Memory B cell (primary cell): ENCODE measurements at places on chromosomes 13 and 19.

GRCh38 chr19:10683064-10683426 lies 18.2 kb upstream of the QTRT1 start:
- DNase-seq: no peak

GRCh38 chr19:3047496-3048189 lies 14.7 kb downstream of the TLE5 start:
- no peak for DNase-seq

- no peak for DNase-seq
Measured at GRCh38 chr19:51546107-51546649, 14.7 kb upstream of the SIGLEC6 start.

- no peak for DNase-seq
Measured at GRCh38 chr19:51166846-51167490, 24.9 kb downstream of the SIGLEC7 start.

DNA sequence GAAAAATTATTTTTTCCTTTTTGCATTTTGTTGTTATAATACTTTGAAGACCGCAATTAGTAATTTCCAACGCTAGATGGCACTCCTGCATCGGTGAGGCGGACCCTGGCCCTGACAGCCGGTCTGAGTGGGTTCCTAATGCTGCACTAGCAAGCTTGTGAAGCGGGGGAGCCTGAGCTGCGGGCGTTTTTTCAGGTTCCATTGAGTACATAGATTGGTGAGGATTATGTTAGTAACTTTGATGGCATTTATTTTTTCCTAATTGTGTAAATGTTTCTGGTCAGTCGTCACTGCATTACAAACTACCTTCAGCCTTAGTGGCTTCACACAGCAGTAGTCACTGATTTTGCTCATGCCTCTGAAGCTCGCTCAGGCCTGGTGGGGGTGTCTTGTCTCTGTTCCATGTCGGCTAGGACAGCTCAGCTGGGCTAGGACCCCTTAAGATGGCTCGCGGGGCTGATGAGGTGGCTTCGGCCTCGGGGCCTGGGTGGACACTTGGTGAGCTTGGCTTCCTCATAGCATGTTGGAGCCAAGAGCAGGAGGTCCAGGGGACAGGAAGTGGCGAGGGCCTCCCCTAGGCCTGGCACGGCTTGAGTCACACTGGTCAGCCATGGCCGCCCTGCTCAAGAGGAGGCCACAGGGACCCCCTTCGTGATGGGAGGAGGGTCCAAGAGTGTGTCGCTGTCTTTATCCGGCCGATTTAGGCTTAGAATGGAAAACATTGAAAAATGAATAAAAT lies 25.0 kb downstream of the ERCC5 start:
- DNase-seq: peak; percentile 43

- no peak for DNase-seq
Measured at GRCh38 chr13:31372454-31372853, 172.7 kb downstream of the B3GLCT start.

DNA sequence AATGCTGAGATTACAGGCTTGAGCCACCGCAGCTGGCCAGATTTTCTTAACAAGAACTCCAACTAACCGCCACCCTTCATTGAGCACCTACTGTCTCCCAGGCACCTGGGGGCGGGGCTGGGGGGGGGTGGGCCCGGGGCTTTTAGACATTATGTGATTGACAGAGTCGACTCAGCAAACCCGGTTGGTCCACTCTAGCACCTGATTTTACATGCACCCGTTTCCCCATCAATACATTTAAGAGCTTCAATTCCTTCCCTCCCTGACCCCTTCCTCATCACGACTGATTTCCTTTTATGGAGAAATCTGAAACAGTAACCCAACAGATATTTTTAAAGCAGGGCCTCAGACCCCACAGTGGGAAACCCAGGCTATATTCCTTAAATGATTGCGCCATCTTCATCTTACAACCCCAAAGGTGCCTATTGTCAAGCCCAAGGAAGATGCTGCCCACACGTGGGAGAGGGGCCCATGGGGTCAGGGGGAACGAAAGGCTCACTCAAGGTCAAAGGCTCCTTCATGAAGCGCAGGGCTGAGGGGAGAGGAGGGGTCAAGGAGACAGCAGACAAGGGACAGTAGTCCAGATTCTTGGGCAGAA lies 1.8 kb downstream of the INSR start:
- no peak for DNase-seq

DNA sequence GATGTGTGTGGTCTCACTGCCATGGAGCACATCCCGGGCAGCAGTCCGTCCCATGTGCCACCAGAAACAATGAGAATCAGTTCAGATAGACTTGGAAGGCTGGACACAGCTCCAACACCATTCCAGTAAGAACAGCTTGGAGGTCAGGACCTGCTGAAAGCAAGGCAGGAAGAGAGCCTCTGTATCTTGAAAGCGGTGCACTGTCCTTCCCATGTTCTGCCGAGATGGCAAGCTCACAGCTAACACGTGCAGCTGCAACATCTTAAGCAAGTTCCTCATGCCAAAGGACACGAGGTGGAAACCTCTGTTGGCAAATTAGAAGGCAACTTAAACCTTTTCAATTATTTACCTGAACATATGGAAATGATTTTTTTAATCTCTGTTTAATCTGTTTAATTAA lies 175.4 kb downstream of the DLEU7 start:
- DNase-seq: no peak

- peak; percentile 34 for DNase-seq
Measured at GRCh38 chr19:18636969-18637629, at the start of gene KLHL26. Gene KLHL26 (plus strand): TSS chr19:18637028. CDS start chr19:18637055, 27 bp downstream.

DNA sequence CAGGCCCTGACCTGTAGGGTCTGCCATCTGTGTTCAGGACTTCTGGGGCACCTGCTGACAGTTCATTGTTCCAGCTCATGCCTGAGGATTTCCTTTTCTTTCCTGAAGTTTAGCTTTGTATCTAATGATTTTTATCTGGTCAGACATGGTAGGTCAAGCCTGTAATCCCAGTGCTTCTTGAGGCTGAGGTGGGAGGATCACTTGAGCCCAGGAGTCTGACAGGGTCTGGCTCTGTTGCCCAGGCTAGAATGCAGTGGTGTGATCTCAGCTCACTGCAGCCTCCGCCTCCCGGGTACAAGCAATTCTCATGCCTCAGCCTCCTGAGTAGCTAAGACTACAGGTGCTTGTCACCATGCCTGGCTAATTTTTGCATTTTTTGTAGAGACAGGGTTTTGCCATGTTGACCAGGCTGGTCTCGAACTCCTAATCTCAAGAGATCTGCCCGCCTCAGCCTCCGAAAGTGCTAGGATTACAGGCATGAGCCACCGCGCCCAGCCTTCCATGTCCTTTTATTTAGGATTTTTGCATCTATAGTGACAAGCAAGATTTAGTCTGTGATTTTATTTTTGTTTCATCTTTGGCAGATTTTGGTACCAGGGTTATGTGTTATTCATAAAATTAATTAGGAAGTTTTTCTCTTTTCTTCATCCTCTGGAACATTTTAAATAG lies 33.2 kb downstream of the CHST8 start:
- DNase-seq: no peak

- no peak for DNase-seq
Measured at GRCh38 chr19:966485-967088, 17.6 kb upstream of the WDR18 start.

- DNase-seq: peak; percentile 78
Measured at GRCh38 chr13:45047394-45048310, 58.3 kb downstream of the GPALPP1 start.

- no peak for DNase-seq
Measured at GRCh38 chr13:109868578-109869311, 82.4 kb upstream of the IRS2 start.

DNA sequence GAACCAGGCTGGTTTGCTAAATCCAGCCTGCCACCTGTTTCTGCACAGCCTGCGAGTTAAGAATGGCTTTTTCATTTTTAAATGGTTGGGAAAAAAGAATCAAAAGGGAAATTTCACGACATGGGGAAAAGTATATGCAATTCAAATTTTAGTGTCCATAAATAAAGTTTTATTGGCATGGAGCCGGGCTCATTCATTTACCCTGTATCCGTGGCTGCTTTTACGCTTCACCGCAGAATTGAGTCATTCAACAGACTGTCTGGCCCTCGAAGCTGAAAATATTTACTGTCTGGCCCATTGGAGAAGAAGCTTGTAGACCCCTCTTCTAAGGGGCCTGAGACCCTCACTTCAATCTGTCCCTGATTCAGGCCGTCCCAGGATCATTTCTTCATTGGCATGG lies 26.1 kb downstream of the IER2 start:
- DNase-seq: no peak

- no peak for DNase-seq
Measured at GRCh38 chr19:42143341-42144234, 11.3 kb upstream of the POU2F2 start.

DNA sequence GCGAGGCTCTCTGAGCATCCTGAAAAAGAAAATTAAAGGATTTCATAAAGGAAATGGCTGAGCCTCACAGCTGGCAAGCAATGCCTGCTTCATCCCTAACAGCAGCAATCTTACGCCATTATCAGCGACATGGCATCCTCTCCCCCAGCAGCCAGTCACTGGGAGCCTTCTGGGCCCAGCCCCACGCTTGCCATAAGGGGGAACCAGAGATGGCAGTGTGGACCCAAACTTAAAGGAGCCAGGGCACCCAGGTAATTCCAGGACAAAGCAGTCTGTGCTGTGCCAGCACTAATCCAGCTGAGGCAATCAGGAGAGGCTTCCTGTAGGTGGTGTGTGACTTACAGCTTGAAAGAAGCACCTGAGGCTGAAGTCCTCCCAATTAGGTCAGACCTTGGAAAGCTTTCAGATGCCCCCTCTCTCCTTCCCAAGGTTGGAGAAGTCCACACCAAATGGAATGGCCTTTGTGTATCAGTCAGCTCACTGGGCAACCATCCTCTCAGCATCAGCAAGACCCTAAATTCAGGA lies 10.3 kb downstream of the VSTM2B start:
- no peak for DNase-seq

- DNase-seq: no peak
Measured at GRCh38 chr13:84684048-84684662, 801.9 kb upstream of the SLITRK1 start.

DNA sequence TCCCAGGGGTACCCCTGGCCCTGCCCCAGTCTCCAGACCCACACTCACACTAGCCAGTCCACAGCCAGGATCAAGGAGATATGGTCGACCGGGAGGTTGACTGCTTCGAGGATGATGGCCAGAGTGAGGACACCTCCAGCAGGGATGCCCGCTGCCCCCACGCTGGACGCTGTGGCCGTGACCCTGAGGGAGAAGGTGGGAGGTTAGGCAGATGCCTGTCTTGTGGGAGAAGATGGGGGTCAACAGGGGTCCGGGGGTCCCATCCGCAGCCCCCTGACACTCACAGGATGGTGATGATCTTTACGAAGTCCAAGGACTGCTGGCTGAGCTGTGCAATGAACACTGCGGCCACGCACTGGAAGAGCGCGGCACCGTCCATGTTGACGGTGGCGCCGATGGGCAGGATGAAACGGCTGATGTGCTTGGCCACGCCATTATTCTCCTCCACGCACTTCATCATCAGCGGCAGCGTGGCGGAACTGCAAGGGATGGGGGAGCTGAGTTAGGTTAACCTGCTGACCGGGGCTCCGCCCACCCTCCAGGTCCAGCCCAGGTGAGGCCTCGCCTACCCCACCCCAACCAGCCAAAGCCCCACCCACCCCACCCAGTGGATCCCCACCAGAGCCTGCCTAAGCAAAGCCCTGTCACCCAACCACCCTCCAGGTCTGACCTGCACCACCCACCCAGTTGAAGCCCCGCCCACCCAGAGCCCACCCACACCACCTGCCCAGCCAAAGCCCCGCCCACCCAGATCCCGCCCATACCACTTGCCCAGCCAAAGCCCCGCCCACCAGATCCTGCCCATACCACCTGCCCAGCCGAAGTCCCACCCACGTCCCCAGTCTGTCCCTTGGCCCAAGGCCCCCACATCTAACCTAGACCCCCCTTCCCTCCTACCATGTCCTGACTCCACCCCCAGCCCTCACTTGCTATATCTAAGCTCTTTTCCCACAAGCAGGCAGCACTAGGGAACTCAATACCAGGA lies 11.2 kb downstream of the SLC1A5 start:
- DNase-seq: no peak

GRCh38 chr13:106533943-106534638 lies 1.4 kb downstream of the EFNB2 start:
- DNase-seq: peak; percentile 20

DNA sequence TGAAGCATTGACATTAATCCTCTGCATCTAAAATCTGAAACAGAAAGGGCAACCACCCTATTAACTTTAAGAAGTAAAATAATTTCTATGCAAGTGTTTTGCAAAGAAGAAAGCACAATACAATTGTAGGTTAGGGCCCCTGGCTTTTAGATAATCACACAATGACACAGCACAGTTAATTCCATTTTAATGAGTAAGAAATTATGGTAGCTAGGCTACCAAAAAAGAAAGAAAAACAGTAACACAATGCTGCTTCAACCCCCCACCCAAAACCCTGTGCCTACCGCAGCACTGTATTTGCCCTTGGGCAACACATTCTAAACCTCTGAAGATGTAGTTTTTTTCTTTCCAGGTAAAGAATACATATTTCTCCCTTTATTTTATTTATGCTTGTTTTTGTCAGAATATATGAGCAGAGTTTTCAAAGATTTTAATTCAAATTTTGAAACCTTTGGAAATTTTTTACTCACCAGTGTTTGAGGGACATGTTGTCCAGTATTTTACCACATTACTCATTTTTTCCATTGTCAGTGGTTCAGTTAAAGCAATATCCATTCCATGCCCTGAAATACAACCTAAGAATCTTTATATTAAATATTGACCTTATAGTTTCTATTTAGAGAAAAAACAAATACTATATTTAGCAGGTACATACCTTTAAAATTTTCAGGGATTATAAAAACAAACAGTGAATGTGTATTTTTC lies 21.1 kb downstream of the SOHLH2 start:
- no peak for DNase-seq

- no peak for DNase-seq
Measured at GRCh38 chr13:77328819-77329132, 1.9 kb upstream of the MYCBP2 start.

GRCh38 chr13:49185264-49185663 lies 34.9 kb upstream of the MLNR start:
- DNase-seq: no peak

- no peak for DNase-seq
Measured at GRCh38 chr13:100547791-100548201, 40.8 kb downstream of the GGACT start.

DNA sequence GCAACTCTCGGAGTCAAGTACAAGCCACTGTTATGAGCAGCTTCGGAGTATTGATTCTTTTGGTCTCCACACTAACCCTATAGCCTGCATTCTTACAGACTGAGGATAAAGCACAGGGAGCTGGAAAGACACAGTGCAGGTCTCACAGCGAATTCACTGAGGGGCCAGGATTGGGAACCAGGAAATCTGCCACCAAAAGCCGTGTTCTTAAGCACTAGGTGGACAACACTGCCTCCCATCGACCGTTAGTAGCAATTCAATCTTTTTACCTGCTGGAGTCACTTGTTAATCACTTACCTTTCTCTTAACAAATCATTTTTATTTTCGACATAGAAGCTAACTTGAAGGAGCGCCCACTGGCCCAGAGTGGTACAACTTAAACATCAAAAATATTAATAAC lies 6.3 kb downstream of the PMIS2 start:
- peak; percentile 28 for DNase-seq
